Left forelimb (tissue), 1 donor: ENCODE measurements at places on chromosomes 1 and 21.
A peak's percentile ranks its signal among the peaks of the same experiment; 100 is the strongest.

DNA sequence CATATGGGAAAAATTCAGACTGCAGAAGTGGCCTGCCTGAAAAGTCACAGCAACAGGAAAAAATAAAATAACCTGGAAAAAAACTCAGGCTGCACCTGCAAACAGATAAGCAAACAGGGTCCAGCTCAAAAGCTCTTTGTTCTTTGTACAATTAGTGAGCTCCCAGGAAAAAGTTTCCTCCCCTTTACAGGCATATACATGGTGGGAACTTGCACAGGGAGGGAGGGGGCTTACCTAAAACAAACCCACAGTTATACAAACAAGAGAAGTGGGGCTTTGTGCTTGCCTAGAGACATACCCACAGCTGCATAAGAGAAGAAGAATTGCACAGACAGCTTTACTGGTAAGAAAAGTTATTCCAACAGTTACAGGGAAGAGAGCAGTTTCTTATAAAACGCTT is 31.7 kb upstream of the COG2 start:
- no peak for DNase-seq

DNA sequence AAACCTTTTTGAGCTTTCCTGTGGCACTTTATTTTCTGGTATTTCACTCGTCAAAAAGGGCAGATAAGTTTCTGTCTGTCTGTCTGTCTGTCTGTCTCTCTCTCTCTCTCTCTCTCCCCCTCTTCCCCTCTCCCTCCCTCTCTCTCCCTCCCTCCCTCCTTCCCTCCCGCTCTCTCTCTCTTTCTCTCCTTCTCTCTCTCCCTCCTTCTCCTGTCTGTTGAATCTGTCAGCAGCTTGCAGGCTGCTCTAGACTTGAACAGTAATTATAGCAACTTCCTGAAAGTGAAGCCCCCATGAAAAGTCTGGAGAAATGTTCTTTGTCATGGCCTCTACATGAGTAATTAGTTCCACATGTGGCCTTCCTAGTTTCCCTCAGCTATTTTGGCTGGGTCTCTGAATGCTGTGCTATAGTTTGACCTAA is 275.2 kb upstream of the C1orf105 start:
- DNase-seq = peak; percentile 81

GRCh38 chr21:32403201-32403777 is 9.2 kb upstream of the EVA1C start:
- DNase-seq = no peak

- DNase-seq = no peak
Measured at GRCh38 chr1:195939844-195940243, 668.4 kb downstream of the KCNT2 start.

GRCh38 chr1:233565313-233565712 is 48.6 kb upstream of the KCNK1 start:
- no peak for DNase-seq

- no peak for DNase-seq
Measured at GRCh38 chr1:93667642-93668041, 14.0 kb downstream of the BCAR3 start.

GRCh38 chr21:27024301-27024700 is 57.4 kb upstream of the ADAMTS5 start:
- DNase-seq = no peak

DNA sequence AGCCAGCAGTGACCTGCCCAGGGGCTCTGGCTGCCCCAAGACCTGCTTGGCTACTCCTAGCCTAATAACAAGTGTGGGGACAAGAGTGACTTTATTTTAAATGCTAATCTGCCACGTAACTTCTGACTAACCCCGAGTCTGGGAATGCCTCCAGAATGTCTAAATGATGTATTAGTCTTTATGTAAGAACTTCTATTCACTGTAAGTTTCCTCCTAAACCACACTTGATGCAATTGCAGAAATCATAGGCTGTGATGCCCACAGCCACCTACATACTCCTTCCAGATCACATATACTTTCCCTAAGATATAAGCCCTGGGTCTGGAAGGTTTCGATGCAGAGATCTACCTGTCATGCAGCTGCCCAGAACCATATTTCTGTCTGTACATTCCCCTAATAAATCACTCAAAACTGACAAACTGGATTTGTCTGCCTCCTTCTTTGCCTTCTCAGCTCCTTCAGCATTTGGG is 5.9 kb upstream of the VPS45 start:
- DNase-seq = no peak

- DNase-seq = peak; percentile 69
Measured at GRCh38 chr1:159960721-159961381, 6.8 kb upstream of the SLAMF9 start.

DNA sequence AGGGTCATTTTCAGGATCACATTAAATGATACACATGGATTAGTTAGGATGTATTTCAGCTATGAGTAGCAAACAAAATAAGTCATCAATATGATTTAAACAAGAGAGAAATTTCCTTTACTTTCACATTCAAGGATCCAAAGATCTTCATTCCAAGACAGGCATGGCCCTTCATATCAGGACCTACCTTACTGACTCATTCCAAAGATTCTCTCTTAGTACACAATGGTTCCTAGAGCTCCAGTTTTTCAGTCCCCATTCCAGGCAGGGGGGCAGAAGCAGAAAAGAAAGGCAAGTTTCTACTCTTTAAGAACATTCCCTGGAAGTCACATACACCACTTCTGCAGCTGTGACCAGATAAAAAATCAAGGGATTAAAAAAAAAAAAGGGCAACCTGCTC is 23.7 kb downstream of the RGS2 start:
- no peak for DNase-seq

DNA sequence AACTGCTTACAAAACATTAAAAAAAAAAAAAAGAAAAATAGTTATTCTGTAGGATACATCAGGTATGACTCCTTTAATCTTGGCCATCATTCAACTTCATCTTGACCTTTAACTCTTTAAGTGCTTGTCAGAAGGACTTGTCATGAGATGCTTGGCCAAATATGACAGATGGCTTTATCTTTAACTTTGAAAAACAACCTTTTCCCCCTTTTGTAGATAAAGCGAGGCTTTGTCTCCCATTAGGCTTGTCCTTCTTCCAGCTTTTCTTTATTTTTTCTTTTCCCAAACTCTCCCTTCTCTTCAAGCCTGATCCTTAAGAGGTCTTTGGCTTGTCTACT is 2.3 kb downstream of the SRSF10 start:
- DNase-seq = no peak

DNA sequence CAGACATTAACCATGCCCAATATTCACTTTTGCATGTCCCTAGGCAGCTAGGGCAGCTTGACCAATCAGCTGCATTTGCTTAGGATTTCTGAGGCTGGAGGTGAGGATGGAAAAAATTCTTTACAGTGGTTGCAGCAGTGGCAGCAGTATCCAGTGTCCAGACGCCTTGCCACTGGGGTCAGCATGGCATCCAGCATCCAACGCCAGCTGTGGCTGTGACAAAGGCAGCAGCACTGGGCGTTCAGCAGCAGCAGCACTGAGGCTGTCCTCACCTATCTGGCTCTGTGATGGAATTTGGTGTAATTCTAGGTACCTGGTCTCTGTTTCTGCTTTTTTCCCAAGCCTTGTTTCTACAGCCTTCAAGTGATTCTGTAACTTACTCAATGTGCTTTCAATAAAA is 15.5 kb downstream of the RHBDL2 start:
- no peak for DNase-seq

GRCh38 chr1:69070660-69071373 is 496.9 kb upstream of the LRRC7 start:
- DNase-seq = no peak

DNA sequence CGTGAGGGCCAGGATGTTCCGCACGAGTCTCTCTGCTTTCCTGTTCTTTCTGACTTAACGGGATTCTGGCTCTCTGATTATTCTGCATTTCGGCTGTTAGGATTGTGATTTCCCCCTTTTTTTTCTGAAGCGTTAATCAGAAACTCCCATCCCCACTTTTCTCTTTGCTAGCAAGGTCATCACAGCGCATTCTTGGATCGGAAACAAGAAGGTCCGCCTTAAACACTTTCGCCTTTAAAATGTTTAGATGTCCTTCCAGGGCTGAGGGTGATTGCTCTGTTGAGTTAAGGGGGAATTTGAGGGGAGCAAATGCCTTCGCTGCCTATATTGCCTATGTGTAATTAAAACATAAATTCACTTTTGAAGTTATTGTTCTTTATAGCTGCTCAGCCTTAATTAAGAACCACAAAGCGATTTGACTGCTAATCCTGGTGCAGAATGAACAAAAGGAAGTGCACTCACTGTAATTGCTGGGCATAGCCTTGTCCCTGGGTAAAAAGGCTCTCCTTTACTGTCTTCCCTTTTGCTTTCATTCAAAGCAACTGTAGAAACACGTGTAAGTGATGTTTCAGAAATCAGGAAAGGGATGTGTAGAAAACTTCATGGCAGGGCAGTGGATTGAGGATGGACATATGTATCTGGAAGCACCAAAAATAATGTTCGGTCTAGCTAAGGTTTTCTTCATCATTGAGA is 1.2 kb downstream of the LAMC1 start:
- no peak for DNase-seq

DNA sequence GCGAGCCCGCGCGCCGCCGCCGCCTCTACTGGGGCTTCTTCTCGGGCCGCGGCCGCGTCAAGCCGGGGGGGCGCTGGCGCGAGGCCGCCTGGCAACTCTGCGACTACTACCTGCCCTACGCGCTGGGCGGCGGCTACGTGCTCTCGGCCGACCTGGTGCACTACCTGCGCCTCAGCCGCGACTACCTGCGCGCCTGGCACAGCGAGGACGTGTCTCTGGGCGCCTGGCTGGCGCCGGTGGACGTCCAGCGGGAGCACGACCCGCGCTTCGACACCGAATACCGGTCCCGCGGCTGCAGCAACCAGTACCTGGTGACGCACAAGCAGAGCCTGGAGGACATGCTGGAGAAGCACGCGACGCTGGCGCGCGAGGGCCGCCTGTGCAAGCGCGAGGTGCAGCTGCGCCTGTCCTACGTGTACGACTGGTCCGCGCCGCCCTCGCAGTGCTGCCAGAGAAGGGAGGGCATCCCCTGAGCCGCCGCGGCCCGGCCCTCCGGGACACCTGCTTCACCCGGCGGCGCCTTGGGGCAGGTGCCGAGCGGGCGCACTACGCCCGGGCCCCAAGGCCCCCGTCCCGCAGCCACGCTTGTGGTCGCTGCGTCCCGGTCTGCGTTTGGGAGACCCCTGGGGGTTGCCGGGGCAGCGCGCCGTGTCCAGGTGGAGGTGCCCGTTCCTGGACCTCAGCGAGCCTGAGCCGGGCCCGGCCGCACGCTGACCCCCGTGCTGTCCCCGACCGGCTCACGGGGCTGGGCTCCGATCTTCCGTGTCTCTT is 944 bp downstream of the B3GALT6 start:
- no peak for DNase-seq

DNA sequence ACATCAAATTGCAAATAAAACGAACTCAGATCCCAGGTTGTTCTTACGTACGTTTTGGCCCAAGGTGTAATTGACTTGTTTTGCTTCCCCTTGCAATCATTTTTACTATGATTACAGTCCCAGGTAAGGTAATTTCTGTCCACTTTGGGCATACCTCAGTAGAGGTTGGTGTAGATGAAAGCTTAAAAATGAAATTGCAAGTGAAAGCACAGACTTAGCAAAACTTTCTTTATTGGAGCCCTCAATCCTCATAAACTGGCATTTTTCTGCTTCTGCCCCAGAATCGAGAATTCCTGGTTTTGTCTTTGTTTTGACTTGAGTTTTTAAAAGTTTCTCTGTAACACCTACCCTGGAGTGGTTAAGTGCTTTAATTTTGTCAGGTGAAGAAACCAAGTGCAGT is 9.4 kb downstream of the MRPS6 start:
- no peak for DNase-seq

DNA sequence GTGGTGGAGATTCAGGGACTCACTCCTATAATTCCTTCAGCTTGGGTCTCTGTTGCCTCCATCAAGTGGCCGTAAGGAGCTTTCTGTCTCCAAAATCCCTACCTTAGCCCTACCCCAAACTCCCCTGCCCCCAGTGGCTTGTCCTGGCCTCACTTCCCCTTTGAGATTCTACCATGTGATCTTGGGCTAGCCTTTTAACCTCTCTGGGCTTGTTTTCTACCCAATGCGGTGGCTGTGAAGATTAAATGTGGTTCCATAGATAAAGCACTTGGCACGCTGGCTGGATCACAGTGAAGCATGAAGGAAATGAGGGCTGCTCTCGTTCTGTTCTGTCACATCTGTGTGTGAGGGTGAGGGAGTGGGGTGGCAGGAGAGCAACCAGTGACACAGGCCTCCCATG is 43.6 kb downstream of the FAAH start:
- DNase-seq = no peak

GRCh38 chr1:43619996-43620920 is 29.7 kb upstream of the KDM4A start:
- peak; percentile 46 for DNase-seq

- DNase-seq = no peak
Measured at GRCh38 chr1:10692401-10693021, 103.9 kb downstream of the CASZ1 start.

- DNase-seq = no peak
Measured at GRCh38 chr1:110091381-110091780, 20.9 kb upstream of the UBL4B start.

- DNase-seq = no peak
Measured at GRCh38 chr1:205301205-205301821, 20.2 kb downstream of the NUAK2 start.

DNA sequence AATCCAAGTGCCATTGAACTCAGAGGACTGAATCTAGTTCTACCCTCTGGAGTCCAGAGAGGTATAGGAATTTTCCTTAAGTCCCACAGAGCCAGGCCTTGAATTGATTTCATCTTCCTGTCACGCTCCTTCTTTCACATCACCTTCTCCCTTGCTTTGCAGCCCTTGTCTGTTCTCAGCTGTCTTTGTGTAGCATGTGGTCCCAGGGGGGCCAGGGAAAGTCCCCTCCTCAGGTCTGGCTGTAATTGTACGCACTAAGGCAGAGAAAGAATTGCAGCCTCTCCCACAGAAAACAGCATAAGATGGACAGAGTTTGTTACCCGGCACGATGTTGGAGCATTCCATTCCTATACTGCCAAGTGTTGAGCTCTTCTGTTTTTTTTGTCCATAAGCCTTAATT is 153.6 kb downstream of the FAM78B start:
- DNase-seq = no peak

GRCh38 chr1:1304331-1305299 is 3.1 kb downstream of the ACAP3 start:
- DNase-seq = no peak

- DNase-seq = no peak
Measured at GRCh38 chr1:99808391-99809115, 41.6 kb upstream of the AGL start.

GRCh38 chr1:53769780-53770179 is 30.8 kb upstream of the GLIS1 start:
- DNase-seq = no peak

GRCh38 chr1:159188375-159188788 is 16.3 kb upstream of the ACKR1 start:
- DNase-seq = no peak

- DNase-seq = no peak
Measured at GRCh38 chr1:59814901-59815825, at the start of gene HOOK1. Gene HOOK1, plus strand, starts transcription at chr1:59814949. Its CDS starts 169 bp downstream, at chr1:59815118.

DNA sequence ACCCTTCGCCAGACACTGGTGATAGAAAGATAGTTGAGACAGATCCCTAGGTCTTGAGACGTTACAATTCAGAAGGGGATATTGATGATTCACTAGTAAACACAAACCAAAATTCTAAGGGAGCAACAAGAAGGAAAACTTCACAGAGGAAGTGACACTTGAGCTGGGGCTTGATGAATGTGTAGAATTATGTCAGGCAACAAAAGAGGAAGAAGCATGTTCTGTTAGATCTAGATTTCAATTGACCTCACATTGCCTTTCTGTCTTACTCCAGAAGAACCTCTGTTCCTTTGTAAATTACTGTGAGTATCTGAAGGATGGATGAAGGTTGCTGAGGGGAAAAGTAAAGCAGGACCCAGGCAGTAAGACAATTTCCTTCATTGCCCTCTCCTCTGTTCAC is 328.2 kb downstream of the KCTD3 start:
- no peak for DNase-seq

- no peak for DNase-seq
Measured at GRCh38 chr21:31688603-31689368, 29.3 kb downstream of the SOD1 start.
